ENCODE measurements at places on chromosomes 4 and X.
A peak's percentile ranks its signal among the peaks of the same experiment; 100 is the strongest.

DNA sequence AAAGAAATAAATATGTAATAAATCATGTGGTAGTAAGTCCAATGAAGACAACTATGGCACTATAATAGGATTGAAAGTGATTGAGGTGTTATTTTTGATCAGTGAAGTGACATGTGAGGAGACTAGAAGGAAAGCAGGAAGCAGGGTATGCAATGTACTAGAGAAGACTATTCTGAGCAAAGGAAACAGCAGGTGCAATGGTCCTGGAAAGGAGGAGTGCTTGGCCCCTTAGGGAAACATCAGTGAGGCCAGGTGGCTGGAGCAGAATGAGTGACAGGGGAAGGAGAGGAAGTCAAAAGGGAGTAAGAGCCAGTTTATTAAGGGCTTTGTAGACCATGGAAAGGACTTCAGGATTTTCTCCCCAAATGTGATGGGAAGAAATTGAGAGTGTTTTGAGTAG is 207.6 kb upstream of the HCCS start:
- DNase-seq, result no peak

- DNase-seq, result no peak
These were observed 55.7 kb upstream of the GYPE start for GRCh38 chr4:143961075-143961474.

GRCh38 chr4:101515566-101515965 is 168.2 kb upstream of the PPP3CA start:
- DNase-seq, result no peak

- DNase-seq, result peak; percentile 44
These were observed 11.9 kb downstream of the EDNRA start for GRCh38 chr4:147492761-147493160.

DNA sequence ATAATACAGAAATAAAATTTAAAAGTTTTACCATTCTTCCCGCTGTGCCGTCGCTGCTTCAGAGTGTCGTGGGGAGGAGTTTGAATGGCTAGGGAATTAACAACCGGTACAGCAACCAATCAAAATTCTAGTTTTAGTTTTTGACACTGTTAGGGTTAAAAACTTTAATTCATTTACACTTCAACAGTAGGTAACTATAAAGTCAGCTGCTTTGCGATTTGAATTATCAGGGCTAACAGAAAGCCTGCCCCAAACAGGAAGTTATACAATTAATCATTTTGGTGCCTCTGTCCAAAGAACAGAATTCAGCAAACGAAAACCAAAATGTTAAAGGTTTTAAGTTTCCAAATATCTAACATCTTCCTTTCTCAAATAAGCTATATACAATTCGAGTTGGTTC is 2.3 kb downstream of the HNRNPD start:
- no peak for DNase-seq

GRCh38 chrX:96752781-96753180 is 68.1 kb downstream of the DIAPH2 start:
- DNase-seq, result no peak

- no peak for DNase-seq
These were observed 29.8 kb upstream of the EMCN start for GRCh38 chr4:100547541-100548199.

GRCh38 chr4:68599150-68599549 is 23.0 kb upstream of the UGT2B17 start:
- no peak for DNase-seq

DNA sequence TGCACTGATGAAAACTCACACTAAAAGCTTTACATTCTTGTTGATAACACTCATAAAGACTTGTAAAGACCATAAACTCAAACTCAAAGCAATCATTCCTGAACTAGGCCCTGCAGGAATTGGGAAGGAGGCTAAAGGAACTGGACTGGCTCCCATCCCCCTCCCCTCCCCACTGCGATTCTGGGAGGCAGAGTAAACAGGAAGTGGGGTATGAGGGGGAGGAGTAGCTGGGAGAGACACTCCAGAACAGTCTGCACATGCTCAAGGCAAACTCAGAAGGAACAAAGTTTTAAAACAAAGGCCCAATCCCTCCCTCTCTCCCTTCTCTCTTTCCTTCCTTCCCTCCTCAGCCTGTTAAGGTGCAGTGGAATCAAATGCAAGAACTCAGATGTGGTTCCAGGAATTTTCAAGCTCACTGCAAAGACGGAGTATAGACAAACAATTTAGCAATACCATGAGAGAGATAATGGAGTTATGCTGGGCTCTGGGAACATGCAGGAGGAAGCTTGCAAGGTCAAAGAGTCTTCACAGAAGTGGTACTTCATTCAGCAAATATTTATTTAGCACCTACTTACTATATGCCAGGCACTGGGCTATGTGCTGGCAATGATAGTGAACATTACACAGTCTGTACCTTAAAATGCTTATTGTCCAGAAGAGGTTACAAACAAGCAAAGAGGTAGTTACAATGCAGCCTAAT is 15.9 kb downstream of the MID1IP1 start:
- no peak for DNase-seq

DNA sequence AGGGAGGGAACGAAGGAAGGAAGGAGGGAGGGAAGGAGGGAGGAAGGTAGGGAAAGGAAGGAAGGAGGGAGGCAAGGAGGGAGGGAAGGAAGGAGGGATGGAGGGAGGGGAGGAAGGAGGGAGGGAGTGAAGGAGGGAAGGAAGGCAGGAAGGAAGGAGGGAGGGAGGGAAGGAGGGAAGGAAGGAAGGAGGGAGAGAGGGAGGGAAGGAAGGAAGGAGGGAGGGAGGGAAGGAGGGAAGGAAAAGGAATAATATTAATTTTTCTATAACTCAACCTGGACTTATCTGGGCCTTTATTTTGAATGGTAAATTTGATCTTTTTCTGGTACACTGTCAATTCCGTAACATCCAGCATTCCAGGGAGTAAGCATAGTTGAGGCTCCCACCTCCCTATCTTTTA is 244.2 kb downstream of the SPRY1 start:
- DNase-seq, result no peak

GRCh38 chrX:47540754-47541538 is 20.1 kb upstream of the ARAF start:
- DNase-seq, result peak; percentile 75

GRCh38 chr4:179278647-179279046 is 1836.4 kb upstream of the AGA start:
- DNase-seq, result no peak
